ENCODE measurements at places on chromosomes 7 and 10.

- DNase-seq: no peak
Observed at GRCh38 chr7:15558756-15559155, 3.1 kb downstream of the AGMO start.

GRCh38 chr7:157996359-157997079 lies 591.1 kb downstream of the PTPRN2 start:
- no peak for DNase-seq

- DNase-seq: no peak
Observed at GRCh38 chr7:2807845-2808772, 36.0 kb downstream of the GNA12 start.

- DNase-seq: no peak
Observed at GRCh38 chr10:104479906-104480593, 126.4 kb downstream of the CFAP58 start.

GRCh38 chr7:4079366-4079765 lies 602.7 kb upstream of the FOXK1 start:
- DNase-seq: no peak

DNA sequence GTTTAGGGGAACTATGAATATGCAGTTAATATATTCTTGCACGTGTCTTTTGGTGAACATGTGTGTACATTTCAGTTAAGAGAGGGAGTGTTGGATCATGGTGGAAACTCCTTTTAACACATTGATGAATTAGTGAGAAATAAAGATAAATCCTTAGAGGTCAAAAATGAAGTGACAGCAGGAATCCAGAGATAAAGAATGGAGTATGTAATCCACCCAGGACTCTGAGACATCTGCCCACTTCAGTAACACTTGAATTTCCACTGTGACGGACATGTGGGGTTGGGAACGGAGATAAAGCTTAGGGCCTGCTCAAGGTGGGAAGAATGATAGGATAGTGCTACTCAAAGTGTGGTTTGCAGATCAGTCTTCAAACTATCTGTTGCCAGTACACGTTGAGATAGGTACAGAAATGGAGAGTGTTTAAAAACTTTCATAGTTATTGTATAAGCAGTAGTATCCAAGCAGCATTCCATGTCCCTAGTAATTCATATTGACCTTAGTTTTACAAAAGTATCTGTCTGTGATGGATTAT lies 6.6 kb upstream of the RELN start:
- no peak for DNase-seq

Data from stimulated activated CD4-positive, alpha-beta T cell treated with anti-CD3 and anti-CD28 coated beads, Interleukin-12 subunit alpha, Interleukin-12 subunit beta, amount 100 ng/mL, for 4 hours (primary cell).